ENCODE measurements at places on chromosomes 6 and 20.

GRCh38 chr20:9200196-9200595 lies 131.3 kb downstream of the PLCB4 start:
- peak; percentile 40 for DNase-seq

DNA sequence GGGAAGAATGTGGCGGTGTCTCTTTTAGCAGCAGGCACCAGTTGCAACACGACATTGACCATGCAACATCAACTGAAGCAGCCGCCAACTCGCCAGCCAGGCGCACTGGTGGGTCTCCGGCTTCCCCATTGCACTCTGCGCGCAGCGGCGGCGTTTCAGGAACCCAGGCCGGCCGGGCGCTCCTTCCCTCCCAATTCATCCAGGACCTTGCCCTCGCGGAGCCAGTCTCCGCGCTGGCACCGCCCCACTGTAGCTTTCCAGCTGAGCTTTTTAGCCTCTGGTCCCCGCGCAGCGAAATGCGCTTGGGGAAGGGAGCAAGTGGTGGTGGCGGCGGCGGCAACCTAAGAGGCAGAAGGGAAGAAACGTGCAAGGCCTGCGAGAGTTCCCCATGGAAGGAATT lies 297.9 kb upstream of the RIMS1 start:
- no peak for DNase-seq

DNA sequence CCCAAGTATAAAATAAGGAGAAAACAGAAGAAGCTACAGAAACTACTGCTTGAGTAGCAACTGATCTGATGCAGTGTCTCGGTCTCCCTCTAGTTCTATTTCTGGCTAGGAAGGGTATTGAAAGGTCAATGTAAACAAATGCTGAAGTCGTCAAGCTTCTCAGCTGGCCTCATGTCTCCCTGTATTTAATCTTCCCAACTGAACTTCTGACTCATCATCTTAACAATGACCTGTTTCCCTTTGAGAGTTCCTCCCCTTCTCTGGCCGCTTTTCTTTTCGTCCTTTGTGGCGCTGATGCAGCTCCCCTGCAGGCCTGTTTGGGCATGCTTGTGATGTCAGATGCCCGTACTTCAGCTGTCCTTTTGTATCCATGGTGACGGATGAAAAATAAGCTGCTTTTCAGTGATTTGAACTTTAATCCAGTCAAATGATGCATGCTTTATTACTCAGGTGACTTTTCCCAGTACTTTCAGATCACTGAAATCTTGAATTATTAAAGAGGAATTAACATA lies 7.8 kb upstream of the LCA5 start:
- peak; percentile 98 for DNase-seq

DNA sequence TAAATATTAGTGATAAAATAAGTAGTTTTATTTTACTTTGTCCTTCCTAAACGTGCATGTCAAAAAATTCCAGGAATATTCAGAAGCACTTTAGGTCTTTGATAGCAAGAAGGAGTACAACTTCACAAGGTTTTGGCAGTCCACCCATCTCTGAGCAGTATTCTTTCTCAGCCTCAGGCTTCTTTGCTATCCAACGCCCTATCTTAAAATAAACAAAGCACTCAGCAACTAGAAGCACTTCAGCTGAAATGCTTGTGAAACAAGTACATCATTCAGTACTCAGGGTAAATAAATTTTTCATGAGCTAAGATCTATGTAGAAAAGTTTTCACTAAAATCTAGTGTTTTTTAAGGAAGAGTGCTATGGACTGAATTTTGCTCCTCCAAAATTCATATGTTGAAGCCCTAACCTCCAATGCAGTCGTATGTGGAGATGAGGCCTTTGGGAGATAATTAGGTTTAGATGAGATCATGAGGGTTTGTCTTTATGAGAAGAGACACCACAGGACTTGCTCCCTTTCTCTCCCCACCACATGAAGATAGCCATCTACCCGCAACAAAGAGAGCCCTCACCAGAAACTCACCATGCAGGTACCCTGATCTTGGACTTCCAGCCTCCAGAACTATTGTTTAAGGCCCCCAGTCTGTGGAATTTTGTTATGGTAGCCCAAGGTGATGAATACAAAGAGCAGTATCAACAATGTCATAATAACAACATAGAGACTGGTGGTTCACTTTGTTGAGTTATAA lies 539.1 kb downstream of the TFAP2A start:
- peak; percentile 66 for DNase-seq

DNA sequence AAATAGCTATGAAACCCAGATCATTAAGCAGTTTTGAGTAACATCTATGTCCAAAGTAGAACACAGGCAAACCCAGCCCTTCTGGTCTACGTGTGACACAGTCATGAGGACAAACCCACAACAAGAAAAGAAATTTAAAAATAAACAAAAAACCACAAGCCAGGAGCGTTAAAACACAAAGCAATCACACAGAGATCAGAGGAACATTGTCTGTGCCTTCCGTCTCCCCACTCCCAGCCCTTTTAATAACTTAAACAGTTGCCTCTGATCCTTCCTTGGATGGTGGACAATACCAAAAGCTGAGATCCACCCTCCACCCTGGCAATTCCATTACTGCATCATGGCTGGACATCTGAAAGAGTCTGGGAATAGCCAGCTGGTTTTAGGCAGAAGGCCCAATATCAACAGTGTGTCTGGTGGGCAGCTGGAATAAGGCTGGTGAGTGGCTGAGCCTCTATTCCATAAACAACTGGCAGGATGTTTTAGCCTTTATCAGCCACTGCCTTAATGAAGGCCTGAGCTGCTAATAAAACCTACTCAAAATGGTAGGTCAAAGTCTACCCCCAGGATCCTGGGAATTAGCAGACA lies 15.7 kb upstream of the LAMA4 start:
- no peak for DNase-seq

DNA sequence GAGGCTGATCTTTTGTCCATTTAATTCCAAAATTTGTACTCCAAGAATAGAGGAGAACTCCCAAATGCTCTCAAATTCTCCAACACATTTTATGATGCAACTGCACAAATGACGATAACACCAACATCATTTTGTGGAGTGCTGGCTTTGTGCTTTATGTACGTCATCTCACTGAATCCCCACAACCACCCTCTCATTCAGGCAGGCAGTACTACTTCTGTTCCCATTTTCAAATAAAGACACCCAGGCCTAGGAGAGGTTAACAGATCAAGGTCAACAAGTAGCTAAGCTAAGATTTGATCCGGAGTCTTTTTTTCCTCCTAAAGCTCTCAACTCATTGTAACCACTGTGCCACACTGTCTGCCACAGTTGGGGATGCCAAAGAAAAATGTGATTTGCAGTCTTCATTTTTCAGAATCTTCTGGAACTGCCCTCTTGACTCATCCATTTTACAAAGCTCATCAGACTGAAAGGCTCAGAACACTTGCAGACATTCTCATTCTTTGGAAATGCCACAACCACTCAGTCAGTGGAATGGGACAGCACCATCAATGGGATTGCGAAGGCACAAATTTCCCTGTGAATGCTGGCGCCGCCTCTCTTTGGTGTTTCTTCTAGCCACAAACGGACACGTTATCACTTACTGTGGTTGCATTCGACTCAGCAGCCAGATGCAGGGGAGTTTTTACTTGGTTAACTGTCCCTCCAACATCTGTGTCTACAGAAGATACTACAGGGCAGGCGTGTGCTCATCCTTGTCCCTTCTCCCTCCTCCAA lies 184.4 kb downstream of the GJA10 start:
- no peak for DNase-seq

DNA sequence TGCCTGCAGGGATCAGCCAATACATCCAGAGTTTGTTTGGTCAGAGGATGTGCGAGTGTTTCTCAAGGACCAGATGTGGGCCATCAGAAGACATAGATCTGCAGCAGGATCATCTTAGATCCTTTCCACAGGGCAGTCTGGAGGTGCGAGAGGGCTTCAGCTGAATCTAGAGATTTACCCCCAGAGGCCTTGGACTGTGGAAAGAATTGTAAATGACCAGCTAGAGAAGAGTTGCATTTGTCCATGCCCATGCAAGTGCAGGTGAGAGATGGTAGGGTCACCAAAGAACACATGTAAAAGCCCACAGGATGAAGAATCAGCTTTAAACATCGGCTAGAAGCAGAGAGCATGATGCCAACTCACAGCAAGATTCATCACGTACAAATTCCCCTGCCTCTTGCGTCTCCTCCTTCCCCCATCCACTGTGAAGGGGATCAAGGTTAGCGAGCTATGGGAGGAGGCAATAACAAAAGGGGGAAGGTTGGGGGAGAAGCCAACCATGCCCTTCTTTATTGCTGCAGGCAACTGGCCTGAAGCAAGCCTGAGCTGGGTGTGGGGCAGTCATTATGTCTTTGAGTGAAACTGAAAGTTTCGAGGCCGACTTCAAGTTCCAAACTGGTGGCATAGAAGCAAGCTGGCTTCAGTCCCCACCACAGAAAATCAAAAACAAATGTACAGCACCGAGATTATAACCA lies 83.5 kb downstream of the SCML4 start:
- DNase-seq: peak; percentile 9
